ENCODE measurements at places on chromosomes 12 and 14.
A peak's percentile ranks its signal among the peaks of the same experiment; 100 is the strongest.

- no peak for DNase-seq
Measured at GRCh38 chr14:40981247-40981646, 625.4 kb upstream of the LRFN5 start.

DNA sequence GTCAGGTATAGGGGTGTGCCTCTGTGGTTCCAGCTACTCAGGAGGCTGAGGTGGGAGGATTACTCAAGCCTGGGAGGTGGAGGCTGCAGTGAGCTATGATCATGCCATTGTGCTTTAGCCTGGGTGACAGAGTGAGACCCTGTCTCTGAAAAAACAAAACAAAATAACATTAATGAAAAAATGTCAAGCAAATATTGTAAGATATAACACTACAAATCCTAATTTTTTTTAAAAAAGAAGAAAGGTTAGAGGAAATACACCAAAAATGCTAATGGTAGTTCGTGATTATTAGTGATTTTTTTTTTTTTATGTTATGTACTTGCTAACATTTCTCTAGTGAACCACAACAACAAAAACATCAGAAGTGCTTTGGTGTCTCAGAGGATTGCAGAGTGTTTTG is 47.7 kb downstream of the TSPAN9 start:
- DNase-seq, result no peak

GRCh38 chr14:47919334-47919846 is 244.0 kb upstream of the MDGA2 start:
- DNase-seq, result no peak

- DNase-seq, result no peak
Measured at GRCh38 chr14:49506650-49507049, 79.5 kb downstream of the RPS29 start.

GRCh38 chr14:22268875-22269274 is 320.1 kb downstream of the DAD1 start:
- peak; percentile 18 for DNase-seq

Measured in CD4-positive, alpha-beta T cell treated with Interleukin-21 for 1 hour (primary cell).